A549 treated with Hydrocortisone at 1 μM for 4 hours (cell line): ENCODE measurements at places on chromosomes 7 and 10. TPM values are rescaled to one million over a fixed set of nuclear protein-coding genes. Genes with fewer than 3 reads are reported as not detected.

Gene CYP3A5
- 1.5 to 2.2 TPM (median 1.8 TPM) in 5 replicates for total RNA-seq

Gene OIT3
- 0.07 TPM in 2 of 5 replicates, not detected in the others for total RNA-seq

Gene PPP1R17
- total RNA-seq, result not detected in 5 replicates

Gene TAF5
- total RNA-seq, result 2.2 to 3.1 TPM (median 2.9 TPM) in 5 replicates

Gene ASB10
- not detected in 5 replicates for total RNA-seq

Gene GJD4
- total RNA-seq, result not detected in 5 replicates

Gene IFIT1B
- total RNA-seq, result not detected in 5 replicates

Gene ECHDC3
- total RNA-seq, result 8.9 to 10.9 TPM (median 10.2 TPM) in 5 replicates

Gene CNNM1
- total RNA-seq, result 21.9 to 28.6 TPM (median 26.2 TPM) in 5 replicates

Gene UPK3BL2
- total RNA-seq, result 1.3 to 3.2 TPM (median 2.4 TPM) in 5 replicates

Gene JAKMIP3
- 0.98 to 1.2 TPM (median 1.1 TPM) in 5 replicates for total RNA-seq

Gene NACAD
- 0.22 to 0.37 TPM (median 0.31 TPM) in 5 replicates for total RNA-seq

Gene HOXA9
- 0.32 to 0.67 TPM (median 0.54 TPM) in 5 replicates for total RNA-seq

Gene CTAGE4
- 0.03 TPM in 1 of 5 replicates, not detected in the others for total RNA-seq

Gene RAB19
- total RNA-seq, result not detected in 5 replicates

Gene FRG2B
- 0.08 to 0.14 TPM (median 0.10 TPM) in 4 of 5 replicates, not detected in the other for total RNA-seq

Gene ABHD11
- total RNA-seq, result 20.5 to 27.5 TPM (median 25.9 TPM) in 5 replicates

Gene OR6V1
- not detected in 5 replicates for total RNA-seq

Gene GDI2
- total RNA-seq, result 194 to 296 TPM (median 211 TPM) in 5 replicates

Gene GATA3
- 4.0 to 5.2 TPM (median 4.9 TPM) in 5 replicates for total RNA-seq

Gene HOGA1
- total RNA-seq, result 1.9 to 2.8 TPM (median 2.4 TPM) in 5 replicates

Gene UMAD1
- 8.9 to 10.4 TPM (median 10.0 TPM) in 5 replicates for total RNA-seq

Gene ADAM12
- 2.9 to 5.0 TPM (median 4.3 TPM) in 5 replicates for total RNA-seq

Gene LMOD2
- total RNA-seq, result not detected in 5 replicates

Gene SFRP4
- 3.0 to 4.4 TPM (median 3.3 TPM) in 5 replicates for total RNA-seq

Gene HYAL4
- not detected in 5 replicates for total RNA-seq

Gene TBXAS1
- 13.2 to 15.9 TPM (median 14.8 TPM) in 5 replicates for total RNA-seq

Gene NPS
- not detected in 5 replicates for total RNA-seq

Gene CASTOR2
- 2.8 to 4.4 TPM (median 4.3 TPM) in 5 replicates for total RNA-seq

Gene C10orf143
- 0.39 to 0.76 TPM (median 0.61 TPM) in 5 replicates for total RNA-seq
